CD4-positive, alpha-beta T cell treated with Interleukin-21 for 1 hour (primary cell): ENCODE measurements at places on chromosomes 2 and 18.

DNA sequence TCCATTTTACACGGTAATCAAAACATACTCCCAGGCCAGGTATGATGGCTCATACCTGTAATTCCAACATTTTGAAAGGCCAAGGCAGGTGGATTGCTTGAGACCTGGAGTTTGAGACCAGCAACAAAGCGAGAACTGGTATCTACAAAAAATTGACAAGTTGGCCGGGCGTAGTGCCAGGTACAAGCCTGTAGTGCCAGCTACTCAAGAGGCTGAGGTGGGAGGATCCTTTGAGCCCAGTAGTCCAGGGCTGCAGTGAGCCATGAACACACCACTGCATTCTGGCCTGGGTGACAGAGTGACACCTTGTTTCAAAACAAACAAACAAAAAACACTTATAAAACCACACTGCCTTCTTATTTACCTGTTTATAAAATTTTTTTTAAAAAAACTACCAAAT, 80.8 kb downstream of the GAREM1 start:
- no peak for DNase-seq

DNA sequence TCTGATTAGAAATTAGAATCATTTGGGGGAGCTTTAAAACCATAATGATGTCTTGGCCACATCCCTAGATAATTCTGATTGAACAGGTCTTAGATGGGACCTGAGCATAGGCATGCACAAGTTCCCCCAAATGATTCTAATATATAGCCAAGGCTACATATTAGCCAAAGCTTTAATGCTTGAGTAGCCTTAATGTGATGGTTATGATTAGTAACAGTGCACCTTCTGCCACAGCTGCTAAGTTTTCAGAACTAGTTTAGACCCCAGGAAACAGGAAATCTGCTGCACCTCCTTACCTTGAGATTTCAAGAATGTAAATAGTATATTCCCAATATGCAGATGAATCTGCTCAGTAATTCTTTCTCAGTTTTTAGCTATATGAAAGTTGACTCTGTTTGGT, 119.8 kb downstream of the PTPN4 start:
- DNase-seq, result no peak

DNA sequence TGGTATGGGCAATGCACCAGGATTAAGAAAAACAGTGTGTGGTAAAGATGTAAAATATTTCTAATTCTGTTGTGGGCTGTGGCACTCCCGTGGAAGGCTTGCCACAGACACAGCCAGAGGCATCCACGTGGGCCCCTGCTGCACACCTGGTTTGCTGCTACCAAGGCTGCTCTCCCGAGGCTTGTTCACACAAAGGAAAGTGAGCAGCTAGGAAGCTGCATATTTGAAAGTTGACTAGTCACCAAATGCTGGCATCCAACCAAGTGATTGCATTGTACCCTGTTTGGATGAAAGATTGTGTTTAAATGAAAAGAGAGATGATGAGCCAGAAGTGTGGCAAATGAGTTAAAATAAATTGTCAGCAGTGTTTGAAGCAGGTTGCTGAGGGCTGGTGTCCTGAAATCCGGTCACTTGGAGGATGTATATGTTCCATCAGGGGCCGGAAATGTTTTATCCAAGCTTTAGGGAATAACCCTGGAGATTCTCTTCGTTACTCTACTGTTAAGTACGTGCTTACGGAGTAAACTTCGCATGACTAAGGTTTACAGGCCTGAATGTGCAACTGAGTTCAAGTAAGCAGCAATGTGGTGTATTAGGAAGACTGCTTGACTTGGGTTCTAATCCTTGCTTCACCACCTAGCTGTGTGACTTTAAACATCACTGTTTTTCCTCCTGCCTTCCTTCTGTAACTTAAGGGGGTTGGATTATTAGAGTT, 86.1 kb downstream of the MSH2 start:
- no peak for DNase-seq

DNA sequence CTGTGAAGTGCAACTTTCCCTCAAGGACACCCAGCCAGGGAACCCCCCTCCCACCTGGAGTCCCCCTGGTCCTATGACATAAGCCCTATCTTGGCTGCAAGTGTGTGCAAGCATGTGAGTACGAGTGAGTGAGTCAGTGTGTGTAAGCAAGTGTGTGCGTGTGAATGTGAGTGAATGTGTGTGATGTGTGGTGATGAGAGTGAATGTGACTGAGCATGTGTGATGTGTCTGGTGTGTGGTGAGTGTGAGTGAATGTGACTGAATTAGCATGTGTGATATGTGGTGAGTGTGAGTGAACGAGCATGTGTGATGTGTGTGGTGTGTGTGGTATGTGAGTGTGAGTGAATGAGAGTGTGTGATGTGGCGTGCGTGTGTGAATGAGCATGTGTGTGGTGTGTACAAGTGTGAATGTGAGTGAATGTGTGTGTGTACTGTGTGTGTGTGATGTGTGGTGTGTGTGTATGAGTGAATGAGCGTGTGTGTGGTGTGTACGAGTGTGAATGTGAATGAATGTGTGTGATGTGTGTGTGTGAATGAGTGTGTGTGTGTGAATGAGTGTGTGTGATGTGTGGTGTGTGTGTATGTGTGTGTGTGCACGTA, 68.8 kb upstream of the SMAD7 start:
- no peak for DNase-seq

DNA sequence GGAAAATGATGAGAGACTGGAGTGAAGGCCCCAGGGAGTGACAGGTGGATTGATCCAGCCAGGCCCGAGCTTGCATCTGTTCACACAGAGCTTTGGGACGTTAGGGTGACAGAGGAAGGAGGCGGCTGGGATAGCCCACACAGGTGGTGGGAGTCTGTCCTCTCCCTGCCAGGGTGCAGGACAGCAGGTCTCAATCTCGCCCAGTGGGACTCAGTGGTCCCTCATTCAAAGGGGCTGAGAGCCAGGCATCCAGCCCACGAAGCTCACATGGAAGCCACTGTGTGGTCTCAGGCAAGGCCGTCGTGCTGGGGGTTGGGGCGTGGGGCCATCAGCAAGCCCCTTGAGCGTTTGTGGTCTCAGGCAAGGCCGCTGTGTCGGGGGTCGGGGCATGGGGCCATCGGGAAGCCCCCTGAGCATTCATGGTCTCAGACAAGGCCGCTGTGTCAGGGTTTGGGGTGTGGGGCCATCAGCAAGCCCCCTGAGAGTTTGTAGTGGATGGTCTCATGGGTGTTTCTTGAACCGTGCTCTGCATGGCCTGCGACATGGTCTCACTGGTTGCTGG, 8.3 kb downstream of the KCNG2 start:
- no peak for DNase-seq

- no peak for DNase-seq
Observed at GRCh38 chr18:79529991-79530390, 134.3 kb downstream of the NFATC1 start.

DNA sequence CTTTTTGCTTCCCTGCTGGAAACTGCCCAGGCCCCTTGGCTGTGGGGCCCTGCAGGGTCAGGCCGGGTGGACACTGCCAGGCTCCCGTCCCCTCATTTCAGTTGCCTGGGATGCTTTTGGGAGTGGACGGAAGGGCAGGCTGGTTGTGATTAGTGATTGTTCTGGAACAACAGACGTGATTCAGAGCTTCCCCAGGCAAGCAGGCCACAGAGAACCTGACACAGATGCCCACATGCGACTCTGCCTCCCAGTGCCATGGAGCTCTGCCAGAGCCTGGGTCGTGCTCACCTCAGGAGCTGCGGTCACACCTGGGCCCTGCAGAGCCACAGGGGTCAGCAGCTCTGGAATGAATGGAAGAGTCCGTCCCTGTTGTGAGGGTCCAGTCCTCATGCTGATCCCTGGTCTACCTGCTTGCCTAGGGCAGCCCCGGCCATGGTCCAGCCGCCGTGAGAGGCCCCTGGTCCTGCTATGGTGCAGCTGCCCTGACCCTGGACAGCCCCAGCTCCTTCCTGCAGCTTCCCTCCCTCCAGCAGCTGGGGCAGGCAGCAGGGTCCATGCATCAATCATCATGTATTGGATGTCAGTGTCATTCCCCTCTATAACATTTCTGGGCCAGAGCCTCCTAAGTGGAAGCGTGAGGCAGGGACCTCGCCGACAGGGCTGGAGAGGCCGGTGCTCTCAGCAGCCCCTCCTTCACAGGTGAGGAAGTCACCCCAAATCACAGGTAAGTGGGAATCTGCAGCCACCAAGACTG, 518.6 kb upstream of the MYT1L start:
- no peak for DNase-seq

DNA sequence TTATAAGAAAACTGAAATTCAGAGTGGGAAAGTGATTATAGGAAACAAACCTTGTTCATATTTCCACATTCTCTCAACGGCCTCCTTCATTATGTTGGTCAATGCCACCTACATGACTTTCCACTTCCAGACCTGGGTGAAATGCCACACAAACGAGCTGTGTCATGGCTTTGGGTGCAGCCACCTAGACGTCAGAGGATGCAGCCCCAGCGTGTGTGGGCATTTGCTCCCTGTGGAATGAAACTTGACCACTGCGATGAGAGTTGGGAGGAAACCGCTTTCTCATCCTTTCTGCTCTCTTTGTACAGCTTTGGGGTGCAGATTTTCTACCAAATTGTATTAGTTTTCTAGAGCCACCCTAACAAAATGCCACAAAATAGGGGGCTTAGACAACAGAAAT, 291.0 kb downstream of the CYRIA start:
- no peak for DNase-seq

GRCh38 chr2:106160786-106161261, 33.3 kb downstream of the UXS1 start:
- DNase-seq, result peak; percentile 53

GRCh38 chr2:144085016-144085415, 434.9 kb downstream of the ZEB2 start:
- DNase-seq, result no peak

GRCh38 chr2:240405133-240405532, 30.3 kb upstream of the GPC1 start:
- DNase-seq, result no peak

DNA sequence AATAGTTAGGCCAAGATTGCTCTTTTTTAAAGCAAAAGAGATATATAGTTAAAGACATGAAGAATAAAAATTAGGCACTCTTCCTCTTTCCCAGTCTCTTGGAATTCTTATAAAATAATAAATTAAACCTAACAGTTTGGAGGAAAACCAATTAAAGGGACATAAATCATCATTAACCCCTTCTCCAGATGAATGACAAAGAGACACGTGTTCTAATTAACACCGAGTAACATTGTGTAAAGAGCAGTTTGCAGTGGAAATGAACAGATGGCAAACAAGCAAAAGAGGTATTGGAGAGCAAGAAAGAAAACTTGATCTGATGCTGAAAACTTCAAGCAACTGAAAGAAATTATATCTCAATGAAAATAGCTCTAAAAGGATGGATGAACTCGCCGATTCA, 48.4 kb downstream of the BCL2 start:
- no peak for DNase-seq

- no peak for DNase-seq
Observed at GRCh38 chr2:11159574-11160170, 4.4 kb downstream of the SLC66A3 start.

DNA sequence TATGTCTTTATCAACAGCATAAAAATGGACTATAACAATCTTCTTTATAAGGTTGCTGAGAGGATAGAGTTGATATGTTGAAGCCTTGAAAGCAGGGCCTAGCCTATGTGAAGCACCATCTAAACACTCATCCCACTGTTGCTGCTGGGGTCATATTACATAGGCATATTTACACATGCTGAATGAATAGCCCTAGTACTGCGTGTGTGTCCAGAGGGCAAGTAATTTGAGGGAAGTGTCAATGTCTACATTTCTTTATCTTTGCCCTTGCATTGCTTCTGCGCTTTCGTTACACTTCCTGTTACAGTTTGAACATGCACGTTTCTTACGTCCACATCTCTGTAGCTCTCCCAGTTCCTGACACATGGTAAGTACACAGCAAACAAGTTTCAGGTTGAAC, 280.3 kb upstream of the ATP5MC3 start:
- DNase-seq, result no peak

- DNase-seq, result no peak
Observed at GRCh38 chr18:48839819-48840490, 110.8 kb downstream of the SMAD7 start.

- no peak for DNase-seq
Observed at GRCh38 chr2:186273953-186274352, 212.1 kb upstream of the ZC3H15 start.

DNA sequence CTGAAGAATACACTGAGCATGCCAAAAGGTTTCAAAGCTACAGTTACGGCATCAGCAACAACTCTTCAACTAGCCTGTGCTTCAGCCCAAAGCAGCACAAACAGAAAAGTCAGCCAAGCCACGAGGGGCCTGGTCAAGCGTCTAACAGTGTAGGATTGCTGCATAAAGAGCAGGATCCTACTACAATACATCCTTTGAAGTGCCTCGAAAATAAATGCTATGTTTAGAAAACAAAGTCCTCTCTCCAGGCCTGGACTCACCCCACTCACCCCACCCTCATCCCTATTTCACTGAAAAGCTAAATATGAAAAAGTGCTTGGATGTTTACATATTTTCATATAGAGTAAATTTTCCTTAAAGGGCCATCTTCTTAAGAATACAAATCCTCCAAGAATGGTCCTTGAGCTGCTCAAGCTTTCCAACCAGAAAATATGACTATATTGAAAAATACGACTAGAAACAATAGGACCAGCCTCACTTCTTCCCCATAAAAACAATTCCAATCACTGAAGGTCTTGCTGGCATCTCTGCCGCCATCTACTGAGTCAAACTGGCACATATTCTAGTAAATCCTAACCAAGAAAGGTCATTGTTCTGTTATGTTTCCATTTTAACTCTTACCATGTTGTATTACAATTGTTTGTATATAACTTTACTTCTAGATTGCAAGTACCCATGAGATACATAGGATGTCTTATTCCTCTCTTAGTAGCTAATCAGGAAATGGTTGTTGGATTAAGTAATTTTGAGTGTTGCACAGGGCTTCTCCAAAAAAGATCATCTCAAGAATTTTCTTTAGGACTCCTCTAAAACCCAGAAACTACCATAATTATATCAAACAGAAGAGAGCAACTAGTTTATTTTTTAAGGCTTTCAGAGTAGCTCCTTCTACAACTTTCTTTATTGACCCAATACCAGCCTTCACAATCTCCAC, 63.6 kb downstream of the CLHC1 start:
- DNase-seq, result peak; percentile 65

DNA sequence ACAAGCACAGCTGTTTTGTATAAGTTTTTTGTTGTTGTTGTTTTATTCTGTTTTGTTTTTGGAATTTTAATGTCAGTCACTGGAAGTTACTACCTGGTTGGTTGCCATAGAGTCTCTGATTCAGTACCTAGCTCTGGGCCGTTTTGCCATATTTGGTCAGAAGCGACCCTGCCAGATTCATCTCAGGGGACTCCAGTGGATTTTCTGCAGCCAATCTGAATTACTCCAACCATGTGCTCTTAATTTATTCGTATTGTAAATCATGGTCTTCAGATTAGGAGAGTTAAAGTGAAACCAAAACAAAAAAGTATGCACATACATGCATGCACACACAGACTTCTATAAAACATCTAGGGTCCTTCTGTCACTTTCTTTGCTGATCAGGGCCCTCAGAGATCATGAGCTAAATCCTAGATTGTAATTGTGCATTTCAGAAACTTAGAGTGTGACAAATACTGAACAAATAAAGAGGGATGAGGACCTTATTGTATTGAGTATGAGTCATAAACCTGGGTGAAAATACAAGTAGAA, 317.4 kb upstream of the UBE2E3 start:
- DNase-seq, result no peak
